IPS DF 6.9 (cell line): ENCODE measurements at places on chromosomes 7 and 10.

DNA sequence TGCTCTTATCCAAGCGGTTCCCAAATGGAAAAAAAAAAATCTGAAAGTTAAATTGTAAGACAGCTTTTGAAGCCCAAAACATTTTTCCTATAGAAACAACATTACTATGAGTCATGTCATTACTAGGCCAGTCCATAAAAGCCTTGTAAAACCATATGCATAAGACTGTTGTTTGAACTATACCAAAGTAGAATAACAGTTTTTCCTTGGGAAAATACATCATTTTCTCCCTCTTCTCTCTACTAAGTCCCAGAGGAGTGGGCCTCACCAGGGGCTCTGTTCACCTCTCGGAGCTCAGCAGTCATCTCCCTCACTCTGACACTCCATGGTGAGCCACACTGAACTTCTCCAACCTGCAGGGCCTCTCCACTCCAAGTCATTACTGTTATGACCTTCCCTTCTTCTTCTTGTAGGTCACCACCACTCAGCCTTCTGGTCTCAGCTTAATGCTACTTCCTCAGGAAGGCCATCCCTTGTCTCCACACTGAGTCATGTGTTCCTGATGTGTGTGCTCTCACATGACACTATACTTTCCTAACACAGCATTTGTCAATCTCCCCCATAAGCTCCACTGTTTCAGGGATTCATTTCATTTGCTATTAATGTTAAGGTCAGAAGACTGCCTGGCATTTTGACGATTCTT lies 32.5 kb downstream of the ZNF438 start:
- no peak for DNase-seq

GRCh38 chr10:133286366-133286765 lies 9.7 kb upstream of the ADAM8 start:
- no peak for DNase-seq

GRCh38 chr10:96324447-96324846 lies 20.2 kb downstream of the DNTT start:
- DNase-seq, result no peak

DNA sequence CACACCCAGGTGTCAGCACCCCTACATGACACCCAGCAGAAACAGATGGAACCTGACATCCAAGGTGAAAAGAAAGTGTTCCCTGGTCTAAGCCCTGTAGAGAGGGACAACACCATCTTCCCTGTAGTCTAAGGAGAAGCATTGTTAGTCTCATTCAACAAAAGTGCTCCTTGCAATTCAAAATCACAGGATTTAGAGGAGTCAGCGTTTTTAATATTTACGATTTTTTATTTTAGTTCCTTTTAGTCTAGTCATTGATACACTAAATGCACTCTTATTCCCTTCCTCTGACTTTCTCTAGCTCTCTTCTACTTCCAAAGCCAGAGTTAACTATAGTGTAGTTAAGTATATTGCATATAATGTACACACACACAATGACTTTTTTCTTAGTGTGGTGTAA lies 163.0 kb downstream of the TPK1 start:
- no peak for DNase-seq

DNA sequence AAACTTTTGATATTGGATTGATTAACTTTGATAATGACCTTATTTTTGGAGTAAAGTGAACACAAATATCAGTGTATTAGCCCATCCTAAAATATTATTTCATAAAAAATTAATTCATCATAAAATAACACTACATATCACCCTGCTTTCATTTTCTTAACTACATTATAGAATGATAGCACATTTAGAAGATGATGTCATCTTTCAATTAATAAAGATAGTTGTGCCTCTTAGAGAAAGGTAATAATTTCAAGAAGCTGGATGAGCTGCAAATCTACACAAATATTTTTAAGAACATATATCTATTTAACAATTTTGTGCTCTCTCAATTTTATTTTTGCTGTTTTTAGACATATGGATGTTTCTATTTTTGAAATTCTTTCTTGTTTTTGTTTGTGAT lies 126.1 kb downstream of the CNTNAP2 start:
- DNase-seq, result no peak

- no peak for DNase-seq
Observed at GRCh38 chr7:15204421-15204820, 301.9 kb upstream of the DGKB start.

GRCh38 chr7:125347269-125347668 lies 417.6 kb upstream of the POT1 start:
- DNase-seq, result no peak

DNA sequence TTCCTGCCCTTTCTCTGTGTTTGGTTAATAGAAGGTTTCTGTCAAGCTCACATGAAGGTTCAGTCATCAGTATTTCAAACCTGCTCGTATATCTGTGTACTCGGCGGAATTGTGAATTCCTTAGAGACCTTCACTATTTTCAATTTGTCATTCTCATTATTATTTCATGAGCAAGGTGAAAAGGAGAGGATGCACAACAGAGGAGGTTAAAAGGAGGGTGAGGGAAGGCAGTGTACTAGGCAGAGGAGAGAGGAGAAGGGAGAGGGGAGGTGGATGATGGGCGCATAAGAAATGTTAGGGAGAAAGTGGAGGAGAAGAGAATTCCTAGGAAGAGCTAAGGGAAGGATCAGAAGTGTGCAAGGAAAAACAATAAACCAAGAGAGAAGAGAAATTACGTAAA lies 185.0 kb upstream of the COBL start:
- no peak for DNase-seq

- no peak for DNase-seq
Observed at GRCh38 chr7:22651534-22652243, 75.3 kb upstream of the IL6 start.

DNA sequence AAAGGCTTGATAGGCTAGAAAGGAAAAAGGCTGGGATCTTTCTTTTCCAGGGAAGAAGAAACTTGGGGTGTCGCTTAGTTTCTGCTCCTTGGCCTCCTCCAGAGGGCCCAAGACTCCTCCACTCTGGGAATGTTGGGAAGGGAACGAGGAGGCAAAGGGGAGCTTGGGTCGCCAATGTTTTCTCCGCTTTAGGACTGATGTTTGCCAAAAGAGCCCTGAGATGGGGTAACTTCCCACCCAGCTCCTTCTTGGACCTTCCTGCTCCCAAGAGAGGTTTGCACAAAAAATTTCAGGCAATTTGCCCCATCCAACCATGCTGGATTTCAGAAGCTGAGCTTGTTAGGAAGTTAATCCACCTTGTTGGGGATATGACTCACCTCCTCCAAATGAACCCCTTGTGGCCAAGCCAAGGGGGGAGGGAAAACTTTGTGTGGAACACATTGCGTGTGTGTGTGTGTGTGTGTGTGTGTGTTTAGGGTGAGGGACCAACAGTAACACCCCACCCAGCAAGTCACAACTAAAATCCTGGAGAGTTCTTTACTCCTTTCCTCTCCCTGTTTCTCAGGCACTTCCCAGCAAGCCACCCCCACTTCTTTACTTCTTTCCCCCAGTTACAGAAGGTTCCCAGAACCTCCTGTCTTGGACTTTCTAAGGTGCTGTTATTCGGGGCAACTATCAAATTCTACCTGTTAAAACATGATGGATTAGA lies 8.7 kb upstream of the HOXA2 start:
- DNase-seq, result no peak

DNA sequence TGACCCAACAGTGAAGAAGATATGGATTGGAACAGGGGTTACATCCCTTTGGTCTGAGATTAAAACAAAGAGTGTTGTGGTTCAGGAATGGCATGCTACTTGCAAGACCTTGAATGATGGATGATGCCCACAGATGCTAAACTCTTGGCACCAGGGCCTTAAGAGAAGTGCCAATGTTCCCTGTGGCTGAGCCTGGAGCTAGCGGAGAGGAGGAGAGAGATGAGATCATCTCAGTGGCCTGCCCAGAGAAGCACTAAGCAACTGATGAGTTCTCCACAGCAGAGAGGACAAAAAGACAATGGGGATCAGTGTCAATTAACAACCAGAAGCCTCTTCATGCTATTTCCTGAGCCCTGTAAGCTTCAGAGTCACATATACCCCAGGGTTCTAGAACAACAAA lies 97.8 kb downstream of the ELAPOR2 start:
- DNase-seq, result no peak

DNA sequence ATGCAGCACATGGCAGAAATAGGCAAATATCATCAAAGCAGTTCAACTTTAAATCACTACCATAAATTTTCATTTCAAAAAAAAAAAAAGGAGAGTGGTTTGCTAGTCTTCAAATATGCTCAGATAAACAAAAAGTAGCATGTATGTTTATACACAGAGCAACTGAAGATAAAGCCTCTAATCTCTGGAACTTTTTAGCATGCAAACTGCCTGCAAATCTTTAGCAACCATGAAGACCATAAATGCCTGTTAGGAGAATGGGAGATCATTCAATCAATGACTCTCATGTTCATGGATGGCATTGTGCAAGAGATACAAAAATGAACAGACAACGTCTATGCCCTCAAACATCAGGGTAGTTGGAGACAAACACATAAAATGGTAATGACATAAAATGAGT lies 57.3 kb downstream of the ORC5 start:
- no peak for DNase-seq

DNA sequence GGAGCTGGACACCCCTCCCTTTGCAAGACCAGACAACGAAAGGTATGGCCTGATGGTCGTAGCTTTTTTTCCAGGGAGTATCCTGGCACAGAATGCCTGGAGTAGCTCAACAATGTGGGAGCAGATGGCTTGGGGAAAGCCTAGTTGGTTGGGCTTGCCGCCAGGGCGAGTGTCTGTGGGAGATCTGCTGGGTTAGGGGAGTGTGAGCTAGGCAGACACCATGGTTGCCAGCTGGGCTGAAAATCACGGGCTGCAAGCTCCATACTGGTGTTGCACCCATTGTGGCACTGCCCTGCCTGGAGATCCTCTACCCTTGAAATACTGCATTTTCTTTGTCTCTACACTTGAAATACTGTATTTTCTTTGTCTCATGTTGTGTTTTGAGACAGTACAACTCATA lies 538.3 kb downstream of the PCDH15 start:
- DNase-seq, result no peak

DNA sequence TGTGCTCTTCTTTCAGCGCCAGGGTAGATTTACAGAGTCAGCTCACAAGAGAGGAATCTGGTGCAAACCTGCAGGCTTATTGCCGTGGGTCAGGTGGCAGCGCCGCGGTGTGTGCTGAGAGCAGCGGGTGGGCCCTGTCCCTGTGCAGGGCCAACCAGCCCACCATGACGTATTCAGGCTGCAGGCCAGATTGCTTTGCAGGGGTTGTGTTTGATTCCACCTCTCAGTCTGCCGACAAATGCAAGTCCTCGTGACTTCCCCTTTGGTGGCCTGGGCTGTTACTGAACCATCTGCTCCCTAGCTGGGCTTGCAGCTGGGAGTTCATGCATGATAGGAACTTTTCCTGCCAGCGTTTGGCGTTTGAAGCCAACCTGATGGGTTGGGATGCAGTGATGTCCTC lies 66.7 kb upstream of the LEP start:
- DNase-seq, result no peak

DNA sequence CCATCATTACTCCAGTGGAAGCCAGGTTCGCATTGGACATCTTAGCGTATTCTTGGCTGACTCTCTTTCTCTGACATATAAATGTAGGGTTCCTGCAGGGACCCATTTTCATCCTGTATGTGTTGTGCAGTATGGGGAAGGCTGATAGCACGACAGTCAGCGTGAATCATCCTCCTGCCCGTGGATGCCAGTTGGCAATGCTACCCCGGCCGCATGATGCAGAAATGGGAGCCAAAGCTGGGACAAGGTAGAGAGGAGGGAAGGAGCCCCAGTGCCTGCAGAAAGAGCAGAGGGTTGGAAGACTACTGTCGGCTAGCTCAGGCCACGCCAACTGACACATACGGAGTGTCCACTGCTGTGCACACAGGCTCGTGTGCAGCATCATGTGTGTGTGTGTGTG lies 251.6 kb downstream of the SKAP2 start:
- no peak for DNase-seq

- no peak for DNase-seq
Observed at GRCh38 chr10:15897287-15897686, 37.0 kb upstream of the MINDY3 start.

DNA sequence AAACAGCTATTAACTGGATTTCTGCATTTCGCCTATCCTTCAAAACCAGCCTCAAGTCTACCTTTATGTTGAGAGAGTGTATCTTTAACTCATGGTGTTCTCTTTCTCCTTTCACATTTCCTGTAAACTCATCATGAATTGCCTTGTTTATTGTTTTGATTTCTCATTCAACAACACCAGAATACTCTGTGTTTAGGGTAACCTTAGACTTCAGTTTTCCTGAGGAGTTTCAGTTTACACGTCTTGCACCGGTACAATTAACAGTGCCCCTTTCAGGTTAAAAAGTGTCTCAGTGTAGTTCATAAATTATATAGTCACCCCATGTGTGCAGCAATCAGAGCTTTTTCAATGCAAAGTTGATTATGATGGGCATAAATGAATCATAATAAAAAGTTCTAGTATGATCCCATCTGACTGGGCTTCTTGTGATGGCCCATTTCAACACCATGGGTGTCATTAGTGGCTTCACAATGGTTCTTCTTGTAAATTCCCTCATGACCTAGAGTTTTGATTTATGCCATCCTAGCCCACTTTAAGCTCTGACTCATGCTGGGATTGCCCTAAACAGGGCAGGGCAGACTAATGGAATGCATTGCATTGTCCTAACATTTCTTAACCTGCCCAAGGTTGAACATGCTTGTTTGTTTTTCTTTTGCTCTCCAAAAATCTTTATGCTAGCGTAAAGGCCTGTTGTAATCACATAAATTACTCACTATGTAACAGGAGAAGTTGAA lies 22.0 kb downstream of the ITGB8 start:
- DNase-seq, result no peak

DNA sequence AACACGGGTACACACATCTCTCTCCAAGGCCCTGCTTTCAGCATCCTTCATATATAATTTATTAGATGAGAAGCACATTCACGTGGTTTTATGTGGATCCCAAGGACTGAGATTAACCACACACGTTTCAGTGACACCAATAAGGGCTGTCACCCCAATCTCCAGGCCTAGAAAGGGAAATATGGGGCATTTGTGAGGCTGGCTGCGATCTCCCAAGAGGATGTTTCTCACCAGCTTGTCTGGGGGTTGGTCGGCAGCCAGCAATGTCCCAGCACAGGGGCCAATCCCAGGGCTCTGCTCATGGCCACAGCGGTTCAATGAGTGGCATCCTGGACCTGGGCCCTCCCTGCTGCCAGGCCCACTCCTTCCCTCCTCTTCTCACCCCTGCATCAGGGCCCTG lies 115.5 kb downstream of the ITIH5 start:
- DNase-seq, result no peak

- DNase-seq, result no peak
Observed at GRCh38 chr10:26540601-26541000, 102.5 kb downstream of the APBB1IP start.

- DNase-seq, result no peak
Observed at GRCh38 chr10:59595593-59595992, 114.1 kb downstream of the SLC16A9 start.

DNA sequence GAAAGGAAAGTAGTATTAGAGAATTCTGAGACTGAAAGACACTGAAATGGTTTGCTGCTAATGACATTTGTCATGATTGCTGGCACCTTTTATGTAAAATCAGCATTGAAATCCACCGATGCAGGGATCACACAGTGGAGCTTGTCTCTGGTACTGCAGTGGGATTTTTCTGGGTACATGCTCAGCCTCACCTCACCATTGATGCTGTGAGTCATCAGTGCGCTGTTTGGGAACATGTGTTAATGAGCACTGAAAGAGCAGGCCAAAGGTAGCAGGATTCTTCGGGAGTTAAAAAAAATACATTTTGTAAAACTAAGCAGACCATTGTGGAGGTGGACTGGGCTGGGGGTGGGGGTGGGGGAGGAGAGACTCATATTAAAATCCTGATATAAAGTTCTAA lies 174.9 kb downstream of the CREB5 start:
- DNase-seq, result no peak

- no peak for DNase-seq
Observed at GRCh38 chr7:99021941-99022560, 121.9 kb downstream of the SMURF1 start.

- DNase-seq, result no peak
Observed at GRCh38 chr7:29237489-29237888, 42.9 kb downstream of the CHN2 start.
